ENCODE measurements at places on chromosomes 3 and 15.
A peak's percentile ranks its signal among the peaks of the same experiment; 100 is the strongest.

- DNase-seq = no peak
Measured at GRCh38 chr15:48554112-48554511, 91.4 kb downstream of the FBN1 start.

- no peak for DNase-seq
Measured at GRCh38 chr3:17075907-17076306, 191.2 kb downstream of the PLCL2 start.

GRCh38 chr3:118754406-118755252, 280.0 kb downstream of the IGSF11 start:
- DNase-seq = no peak

DNA sequence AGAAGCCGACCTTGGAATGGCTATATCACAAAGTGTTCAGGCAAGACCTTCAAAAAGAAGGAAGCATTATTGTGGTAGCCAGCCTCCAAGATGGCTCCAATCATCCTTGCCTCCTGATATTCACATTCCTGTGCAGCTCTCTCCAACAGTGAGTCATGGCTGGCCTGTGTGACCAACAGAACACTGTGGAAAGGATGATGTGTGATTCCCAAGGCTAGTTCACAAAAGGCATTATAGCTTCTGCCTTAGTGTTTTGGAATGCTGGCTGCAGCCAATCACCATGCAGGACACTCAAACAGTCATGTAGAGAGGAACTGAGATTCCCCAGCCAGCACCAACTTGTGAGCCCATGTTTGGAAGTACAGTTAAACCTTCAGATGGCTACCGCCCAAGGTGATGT, 102.6 kb downstream of the EFL1 start:
- no peak for DNase-seq

DNA sequence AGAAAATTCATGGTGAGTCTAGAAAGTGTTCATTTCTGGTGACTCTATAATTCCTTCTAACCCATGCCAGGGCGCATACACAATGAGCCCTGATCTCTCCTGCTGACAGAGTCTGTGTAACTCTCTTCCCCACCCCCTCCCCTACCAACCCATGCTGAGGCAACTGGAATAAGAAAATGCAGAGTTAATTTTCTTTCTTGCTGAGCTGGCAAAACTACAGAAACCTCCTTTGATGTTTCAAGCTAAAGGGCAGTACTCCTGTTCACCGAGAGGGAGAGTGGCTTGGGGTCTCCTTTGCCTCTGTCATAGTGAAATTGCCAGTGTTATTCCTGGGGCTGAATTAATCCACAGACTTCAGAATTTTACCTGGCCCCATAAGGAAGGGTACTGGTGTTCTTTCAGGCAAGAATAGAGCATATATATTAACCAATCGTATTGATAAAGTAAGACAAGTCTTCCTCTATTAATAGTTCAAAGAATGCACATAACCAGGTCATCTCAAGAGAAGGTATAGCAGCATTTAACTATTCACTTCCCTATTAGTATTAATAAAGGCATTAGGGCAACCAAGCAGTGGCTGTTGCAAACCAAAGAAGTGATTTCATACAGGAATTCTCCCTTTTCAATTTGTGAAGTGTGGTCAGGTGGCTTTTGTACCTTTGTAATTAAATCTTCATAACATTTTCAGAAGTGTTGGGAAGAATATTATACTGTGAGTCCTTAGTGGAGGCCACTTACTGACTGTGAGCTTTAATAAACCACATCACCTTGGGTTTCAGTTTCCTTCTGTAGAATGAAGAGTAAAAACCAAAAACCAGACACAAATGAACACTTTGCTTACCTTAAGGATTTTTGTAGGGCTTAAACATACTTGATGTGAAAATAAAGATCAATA, 4.1 kb downstream of the GAP43 start:
- no peak for DNase-seq

- peak; percentile 37 for DNase-seq
Measured at GRCh38 chr3:113070681-113071113, 79.9 kb downstream of the GTPBP8 start.

GRCh38 chr3:172033396-172033795, 6.0 kb upstream of the FNDC3B start:
- no peak for DNase-seq

DNA sequence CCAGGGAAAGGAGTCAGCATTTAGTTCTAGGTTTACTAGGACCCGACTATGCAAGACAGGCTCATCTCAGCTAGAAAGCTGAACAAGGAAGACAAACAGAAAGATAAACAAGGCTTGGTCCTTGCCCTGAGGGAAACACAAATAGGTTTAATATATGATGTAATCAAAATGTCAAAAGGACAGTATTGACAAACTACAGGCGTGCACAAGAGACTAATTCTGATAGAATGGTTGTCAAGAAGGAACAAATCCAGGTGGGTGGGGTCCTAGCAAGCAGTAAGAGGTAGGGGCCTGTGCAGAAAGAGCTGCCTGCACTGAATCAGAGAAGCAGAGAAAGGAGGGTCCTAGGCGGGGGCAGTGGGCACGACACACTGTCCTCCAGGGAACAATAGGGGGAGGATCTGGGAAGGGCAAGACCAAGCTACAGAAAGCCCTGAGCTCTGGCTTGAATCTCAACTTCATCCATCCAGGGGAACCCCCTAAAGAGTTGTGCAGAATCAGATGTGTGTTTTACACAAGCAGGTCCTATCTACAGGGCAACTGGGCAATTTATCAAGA, 23.4 kb downstream of the RFTN1 start:
- DNase-seq = no peak

DNA sequence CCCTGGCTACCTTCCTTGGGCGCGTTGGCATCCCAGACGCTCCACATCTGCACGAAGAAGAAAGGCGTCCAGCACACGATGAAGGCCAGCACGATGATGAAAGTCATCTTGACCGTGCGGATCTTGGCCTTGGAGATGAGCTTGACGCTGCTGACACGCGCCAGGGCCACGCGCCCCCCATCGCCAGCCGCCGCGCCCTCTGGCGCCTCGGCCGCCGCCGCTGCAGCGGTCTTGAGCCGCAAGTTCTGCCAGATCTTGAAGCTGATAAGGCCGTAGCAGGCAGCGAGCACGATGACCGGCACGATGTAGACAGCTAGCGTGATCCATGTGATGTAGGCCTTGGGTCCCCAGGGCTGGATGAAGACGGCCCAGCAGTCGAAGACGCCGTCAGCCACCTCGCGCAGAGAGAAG, 2.2 kb downstream of the OXTR start:
- DNase-seq = no peak

GRCh38 chr15:99248000-99248715, 1.2 kb downstream of the TTC23 start:
- no peak for DNase-seq
